ENCODE measurements at places on chromosomes 2 and 18.

- DNase-seq: no peak
These were observed 80.4 kb downstream of the TNS1 start for GRCh38 chr2:217922101-217923006.

DNA sequence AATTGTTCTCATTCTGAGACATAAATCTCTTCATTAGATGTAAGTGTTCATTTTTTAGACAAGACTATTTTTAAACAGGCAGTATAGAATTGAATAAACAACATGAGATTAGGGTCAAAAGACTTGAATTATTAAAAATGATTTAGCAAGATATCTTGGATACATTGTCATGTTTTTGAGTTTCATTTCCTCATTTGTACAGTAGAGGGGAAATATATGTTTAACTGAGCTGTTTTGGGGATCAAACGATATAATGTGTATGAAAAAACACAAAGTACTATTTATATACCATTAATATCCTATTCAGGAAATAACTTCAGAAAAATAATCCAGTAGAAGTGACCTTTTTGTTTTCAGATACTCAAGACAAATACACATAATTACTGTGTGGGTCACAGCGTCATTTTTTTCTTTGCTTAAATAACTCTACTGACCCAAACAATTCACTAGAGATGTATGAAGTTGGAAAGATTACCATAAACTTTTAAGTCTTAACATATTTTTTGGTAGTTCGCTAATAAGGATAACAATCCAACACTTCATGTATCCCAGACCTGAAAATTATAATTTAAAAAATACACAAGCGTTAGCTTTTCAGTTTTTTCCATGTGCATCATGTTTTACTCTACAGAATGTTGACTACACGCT lies 896 bp upstream of the ASXL3 start:
- no peak for DNase-seq

GRCh38 chr2:209547726-209548125 lies 123.9 kb downstream of the MAP2 start:
- no peak for DNase-seq

DNA sequence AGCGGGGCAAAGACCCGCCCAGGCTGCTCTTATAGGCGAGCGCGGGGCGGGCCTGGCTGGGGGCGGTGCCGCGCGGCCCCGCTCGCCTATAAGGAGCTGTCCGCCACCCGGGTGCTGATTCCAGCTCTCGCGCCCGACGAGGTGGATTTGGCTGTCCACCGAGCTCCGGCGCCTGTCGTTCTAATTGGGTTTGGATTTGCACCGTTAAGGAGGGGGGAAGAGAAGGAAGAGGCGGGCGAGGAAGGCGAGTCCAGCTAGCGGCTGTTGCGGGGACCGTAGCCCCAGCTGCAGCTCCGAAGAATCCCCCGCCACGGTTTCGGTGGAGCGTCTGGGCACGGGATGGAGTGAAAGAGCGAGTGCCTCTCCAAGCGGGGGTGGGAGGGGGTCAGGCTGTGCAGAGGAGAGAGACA lies at the start of gene CNTNAP5:
CNTNAP5 (plus strand) TSS at position 117 of the 410 bp plus-strand sequence. CDS start 364 bp downstream, outside the sequence.
- DNase-seq: no peak

DNA sequence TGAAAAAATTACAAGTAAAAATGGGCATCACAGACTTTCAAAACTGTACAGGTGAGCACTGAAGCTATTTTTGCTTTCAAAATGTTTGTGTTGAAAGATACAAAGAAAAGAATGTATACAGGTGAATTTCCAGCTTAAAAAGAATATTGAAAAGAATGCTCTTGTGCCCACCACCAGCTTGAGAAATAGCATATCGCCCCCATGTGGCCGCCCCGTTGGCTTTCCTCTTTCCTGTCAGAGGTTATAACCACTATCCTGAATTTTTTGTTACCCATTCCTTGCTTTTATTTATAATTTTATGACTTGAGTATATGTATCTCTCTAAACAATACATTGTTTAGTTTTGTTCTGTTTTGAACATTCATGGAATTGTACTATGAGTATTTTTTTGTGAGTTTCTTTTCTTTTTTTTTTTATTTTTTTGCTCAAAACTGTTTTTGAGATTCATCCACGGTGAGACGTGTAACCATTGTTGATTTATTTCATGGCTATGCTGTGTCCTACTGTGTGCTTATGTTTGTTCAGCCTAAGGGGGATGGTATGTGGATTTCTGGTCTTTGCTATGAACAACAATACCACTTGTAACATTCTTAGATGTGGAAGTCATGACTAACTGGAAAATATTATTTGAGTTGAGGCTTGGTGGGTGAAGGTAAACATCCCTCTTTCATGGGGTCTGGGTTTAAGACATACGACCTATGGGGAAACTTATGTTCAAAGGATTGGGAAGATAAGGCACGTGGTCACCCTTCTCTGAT lies 11.6 kb downstream of the TRPM8 start:
- DNase-seq: no peak

DNA sequence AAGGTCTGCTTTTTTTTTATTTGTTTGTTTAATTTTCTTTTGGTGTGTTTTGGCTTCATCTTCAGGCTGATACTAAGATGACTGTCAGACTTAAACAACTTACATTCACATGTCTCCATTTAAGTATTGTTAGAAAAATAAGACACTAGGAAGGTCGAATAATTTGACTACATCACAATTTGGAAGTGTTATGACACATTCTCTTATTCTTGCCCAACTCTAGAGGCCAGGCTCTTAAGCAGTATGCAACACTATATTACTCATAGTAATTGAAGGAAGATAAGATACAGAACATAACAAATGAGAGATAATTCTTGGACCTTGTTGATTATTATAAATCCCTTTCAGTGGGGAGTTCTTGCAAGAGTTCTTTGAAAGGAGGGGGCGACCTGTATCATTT lies 295.3 kb upstream of the COL3A1 start:
- DNase-seq: no peak

- no peak for DNase-seq
These were observed 57.1 kb downstream of the CAVIN2 start for GRCh38 chr2:191789796-191790195.

DNA sequence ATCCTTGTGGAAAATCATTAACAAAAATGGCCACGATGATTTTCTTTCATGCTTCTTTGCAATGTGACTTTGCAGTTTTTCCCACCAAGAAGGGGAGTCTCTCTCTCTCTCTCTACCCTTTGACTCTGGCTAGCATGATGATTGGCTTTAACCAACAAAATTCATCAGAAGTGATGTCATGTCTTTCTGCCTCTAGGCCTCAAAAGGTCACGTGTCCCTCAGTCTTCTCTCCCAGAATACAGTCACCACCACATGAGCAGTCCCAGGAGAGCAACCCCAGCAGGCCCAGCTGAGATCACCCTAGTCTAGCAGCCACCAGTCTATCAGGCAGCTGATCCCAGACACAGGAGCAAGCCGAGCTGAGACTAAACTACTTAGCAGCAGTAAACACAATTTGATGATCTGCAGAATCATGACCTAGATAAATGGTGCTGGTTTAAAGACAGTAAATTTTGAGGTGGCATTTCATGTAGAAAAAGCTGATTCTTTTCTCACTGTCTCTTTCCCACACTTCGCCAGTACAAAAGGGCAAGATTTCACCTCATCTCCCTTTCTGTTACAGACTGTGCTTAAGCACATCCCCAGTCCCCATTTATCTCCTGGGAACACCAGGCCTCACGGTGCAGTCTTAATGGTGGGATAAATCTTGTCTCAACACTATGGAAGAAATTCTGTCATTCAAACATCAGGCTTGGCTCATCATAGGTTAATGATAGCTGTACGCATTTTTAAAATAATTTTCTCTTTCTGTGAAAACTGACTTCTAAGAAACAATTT lies 132.7 kb downstream of the SCG2 start:
- DNase-seq: no peak

GRCh38 chr2:8030573-8031303 lies 651.1 kb upstream of the ID2 start:
- DNase-seq: no peak

- DNase-seq: no peak
These were observed 990 bp downstream of the EPAS1 start for GRCh38 chr2:46298272-46298521.

- no peak for DNase-seq
These were observed 236.6 kb downstream of the PTH2R start for GRCh38 chr2:208643145-208643544.

- no peak for DNase-seq
These were observed 2.0 kb downstream of the SLC14A2 start for GRCh38 chr18:45617284-45617683.

GRCh38 chr2:220499225-220499624 lies 871.8 kb downstream of the SLC4A3 start:
- DNase-seq: no peak

GRCh38 chr18:73006331-73006730 lies 138.5 kb upstream of the NETO1 start:
- DNase-seq: no peak

DNA sequence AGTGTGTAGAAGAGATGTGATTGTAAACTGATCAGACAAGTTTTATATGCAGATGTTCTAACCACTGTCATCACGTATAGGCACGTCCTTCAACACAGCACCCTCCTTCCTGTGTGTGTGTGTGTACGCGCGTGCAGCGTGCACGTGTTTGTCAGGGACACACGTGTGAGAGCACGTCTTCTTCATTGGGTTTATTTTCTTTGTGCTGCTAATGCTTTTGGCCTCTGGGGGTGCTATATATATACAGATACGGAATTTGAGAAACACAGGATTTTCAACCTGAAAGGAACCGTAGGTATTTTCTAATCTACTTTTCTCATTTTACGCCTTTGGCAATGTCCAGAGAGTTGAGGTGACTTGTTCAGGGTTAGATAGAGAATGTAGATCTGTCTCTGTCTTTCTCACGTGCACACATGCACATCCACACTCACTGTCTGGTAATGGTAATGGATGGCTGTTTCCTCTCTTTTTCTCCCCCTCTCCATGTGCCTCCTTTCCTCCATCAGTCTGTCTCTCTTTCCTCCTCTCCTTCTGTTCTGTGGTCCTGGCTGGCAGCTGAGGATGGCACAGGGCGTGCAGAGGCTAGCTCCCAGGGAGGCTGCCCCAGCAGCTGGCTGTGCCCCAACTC lies 13.4 kb upstream of the CELF4 start:
- no peak for DNase-seq

DNA sequence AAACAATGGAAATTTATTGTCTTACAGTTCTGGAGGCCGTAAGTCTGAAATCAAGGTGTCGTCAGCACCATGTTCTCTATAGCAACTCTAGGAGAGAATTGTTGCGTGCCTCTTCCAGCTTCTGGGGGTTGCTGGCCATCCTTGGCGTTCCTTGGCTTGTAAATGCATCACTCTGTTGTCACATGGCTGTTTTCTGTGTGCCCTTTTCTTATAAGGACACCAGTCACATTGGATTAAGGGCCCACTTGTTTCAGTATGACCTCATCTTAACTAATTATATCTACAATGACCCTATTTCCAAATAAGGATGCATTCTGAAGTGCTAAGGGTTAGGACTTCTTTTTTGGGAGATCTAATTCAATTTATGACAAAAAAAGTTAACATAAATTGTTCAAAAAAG lies 1.4 kb upstream of the PLEK start:
- DNase-seq: no peak

- no peak for DNase-seq
These were observed 43.4 kb downstream of the COLEC12 start for GRCh38 chr18:457140-457519.

- DNase-seq: no peak
These were observed 48.0 kb upstream of the TLK1 start for GRCh38 chr2:171208657-171209056.

DNA sequence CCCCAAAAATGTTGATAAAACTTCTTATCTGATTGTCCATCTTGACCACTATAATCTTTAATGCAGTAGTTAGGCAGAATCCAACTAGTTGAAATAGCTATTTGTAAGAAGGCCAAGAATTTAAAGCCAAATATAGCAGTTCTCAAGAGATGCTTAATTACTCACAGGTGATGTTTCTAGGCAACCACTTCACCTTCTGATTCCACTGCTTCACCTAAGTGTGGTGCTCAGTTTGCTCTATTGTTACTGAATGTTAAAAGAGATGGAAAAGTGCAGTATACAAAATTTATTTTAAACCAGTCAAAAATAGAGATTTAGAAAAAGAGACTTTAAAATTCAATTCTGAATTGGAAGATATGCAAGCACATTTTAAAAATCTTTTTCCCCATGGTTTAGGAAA lies 539.4 kb downstream of the ZNF804A start:
- DNase-seq: no peak

DNA sequence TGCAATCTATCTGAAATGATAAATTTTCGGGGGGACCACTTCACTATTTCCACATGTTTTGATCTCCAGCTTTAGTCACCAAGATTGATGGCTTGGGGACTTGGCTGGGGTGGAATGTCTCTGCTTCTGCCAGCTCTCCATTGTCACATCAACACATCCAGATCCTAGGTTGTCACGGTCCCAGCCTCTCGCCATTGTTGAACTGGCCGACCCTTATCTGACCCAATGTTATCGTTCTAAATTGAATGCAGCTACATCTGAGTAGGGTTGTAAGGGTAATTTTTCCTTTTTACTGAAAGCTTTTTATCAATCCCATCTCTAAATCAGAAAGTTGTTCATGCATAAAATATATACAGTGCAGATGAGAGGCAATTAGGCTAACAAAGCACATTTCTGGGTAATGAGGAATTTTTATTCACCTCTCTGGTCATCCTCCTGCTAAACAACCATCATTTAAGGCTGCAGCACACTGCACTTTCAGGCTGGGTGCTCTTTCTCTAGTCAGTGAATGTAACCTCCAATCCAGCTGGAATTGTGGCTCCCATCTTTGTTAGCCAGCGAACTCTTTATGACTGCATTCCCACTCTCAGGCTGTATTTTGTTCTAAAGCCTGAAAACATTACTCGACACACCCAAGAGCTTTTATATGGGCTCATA lies 128.2 kb downstream of the COL4A4 start:
- DNase-seq: no peak

DNA sequence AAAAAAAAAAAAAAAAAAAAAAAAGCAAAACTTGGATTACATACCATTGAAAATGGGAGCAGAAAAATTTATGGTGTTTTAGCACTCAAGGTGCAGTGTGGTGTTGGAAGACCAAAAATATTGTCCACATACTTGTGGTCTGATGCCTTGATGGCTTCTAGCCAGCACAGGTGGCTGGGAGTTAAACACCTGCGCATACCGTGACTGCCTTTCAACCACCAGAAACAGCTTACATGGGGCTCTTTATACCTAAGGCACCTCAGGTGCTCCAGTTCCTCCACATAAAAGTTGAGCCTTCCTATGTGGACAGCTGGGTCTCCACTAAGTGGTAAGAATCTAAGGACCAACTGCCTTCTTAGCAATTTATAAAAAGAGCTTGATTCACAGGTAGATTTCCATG lies 802.6 kb upstream of the CELF4 start:
- DNase-seq: no peak

DNA sequence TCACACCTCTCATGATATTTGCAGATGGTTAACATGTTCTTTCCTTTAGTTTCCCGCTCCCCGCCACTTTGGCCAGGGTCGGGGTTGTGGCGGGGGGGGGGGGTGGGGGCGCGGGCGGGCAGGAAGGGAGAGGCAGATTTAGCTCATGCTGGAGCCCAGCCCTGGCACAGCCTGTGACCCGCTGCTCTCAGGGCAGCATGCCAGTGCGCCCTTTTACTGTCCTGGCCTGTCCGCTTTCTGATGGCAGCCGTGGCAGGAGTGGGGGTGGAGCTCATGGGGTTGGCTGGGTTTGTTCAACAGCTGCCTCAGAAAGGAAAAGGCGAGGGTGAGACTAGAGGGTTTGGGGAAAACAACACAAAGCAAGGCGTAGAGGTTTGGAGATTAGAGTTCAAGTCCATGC lies 56.1 kb downstream of the TNP1 start:
- no peak for DNase-seq

- no peak for DNase-seq
These were observed 73.6 kb downstream of the SPATS2L start for GRCh38 chr2:200380091-200380561.

All from cortex of kidney (tissue), 1 donor.